ENCODE measurements at places on chromosomes 5 and 9. TPM values are rescaled to one million over a fixed set of nuclear protein-coding genes. Genes with fewer than 3 reads are reported as not detected.

CARD19 gene
- 80.0 TPM for total RNA-seq

- DNase-seq = no peak
Measured at GRCh38 chr5:119322948-119323537, 32.8 kb upstream of the TNFAIP8 start.

PRDM9 gene
- total RNA-seq = not detected

DNA sequence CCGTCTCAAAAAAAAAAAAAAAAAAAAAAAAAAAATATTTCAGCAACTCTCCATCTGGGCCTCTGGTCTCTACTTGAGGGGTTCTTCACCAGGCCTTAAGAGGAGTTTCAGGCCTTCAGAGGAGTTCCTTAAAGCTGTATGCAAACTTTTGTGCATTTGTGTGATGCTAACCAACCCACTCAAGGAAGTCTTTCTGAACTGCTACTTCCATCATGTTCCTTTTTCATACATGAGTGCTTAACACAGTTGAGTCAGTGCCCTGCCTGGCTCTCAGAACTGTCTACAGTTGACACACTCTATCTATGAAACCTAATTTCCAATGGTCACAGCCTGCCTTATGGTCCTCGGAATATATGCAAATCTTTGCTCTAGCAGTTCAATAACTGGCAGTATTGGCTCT is 146.5 kb downstream of the MEF2C start:
- DNase-seq = no peak

GRCh38 chr5:33008751-33009418 is 297.8 kb downstream of the NPR3 start:
- no peak for DNase-seq

GRCh38 chr9:135724186-135724787 is 22.3 kb downstream of the KCNT1 start:
- no peak for DNase-seq

VCP gene
- 292 TPM for total RNA-seq

GRCh38 chr5:98796197-98796972 is 22.9 kb downstream of the RGMB start:
- peak; percentile 67 for DNase-seq

KIF12 gene
- not detected for total RNA-seq

CTXN3 gene
- total RNA-seq = not detected

MELK gene
- 68.4 TPM for total RNA-seq

HAVCR2 gene
- 23.2 TPM for total RNA-seq

- no peak for DNase-seq
Measured at GRCh38 chr5:91146905-91147600, 236.1 kb downstream of the ARRDC3 start.

DNA sequence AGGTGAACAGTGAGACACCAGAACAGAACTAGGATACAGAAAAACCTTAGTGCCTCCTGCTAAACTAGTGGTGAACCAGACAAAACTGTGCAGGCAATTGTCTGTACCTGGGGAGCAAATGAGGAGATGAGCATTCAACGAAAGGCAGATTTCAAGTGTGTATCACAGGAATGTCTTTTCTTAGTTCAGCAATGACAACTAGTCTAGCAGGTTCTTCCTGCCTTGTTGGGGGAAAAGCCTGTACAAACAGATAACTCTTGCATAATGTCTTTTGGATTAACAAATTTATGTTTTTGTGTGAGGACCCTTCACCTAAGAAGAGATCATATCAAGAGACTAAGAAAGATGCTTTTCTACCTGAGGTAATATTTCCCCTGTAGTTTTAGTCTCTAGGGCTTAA is 21.8 kb upstream of the DENND4C start:
- no peak for DNase-seq

- no peak for DNase-seq
Measured at GRCh38 chr9:28688172-28688571, 1114.9 kb upstream of the C9orf72 start.

- DNase-seq = peak; percentile 35
Measured at GRCh38 chr9:130681769-130682420, 11.7 kb upstream of the EXOSC2 start.

Measured in activated CD4-positive, alpha-beta memory T cell treated with anti-CD3 and anti-CD28 coated beads for 36 hours (primary cell).